ENCODE measurements at places on chromosomes 3 and 15.

DNA sequence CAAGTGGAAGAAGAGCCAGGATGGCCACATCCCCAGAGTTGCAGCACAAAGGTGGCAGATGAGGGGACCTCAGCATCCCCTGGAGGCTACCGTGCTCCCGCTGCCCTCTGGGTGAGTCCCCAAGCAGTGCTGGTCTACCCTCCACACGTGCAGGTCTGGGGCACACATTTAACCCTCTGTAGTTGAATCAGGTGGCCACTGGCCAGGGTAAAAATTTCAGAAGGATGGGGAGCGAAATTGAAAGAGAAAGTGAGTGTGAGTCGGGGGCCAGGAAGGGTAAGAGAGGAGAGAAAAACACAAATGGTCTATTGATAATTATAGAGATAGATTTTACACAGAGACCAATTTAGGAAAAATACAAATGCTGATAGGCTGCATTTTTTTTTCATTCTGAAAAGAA lies 139.5 kb upstream of the EIF1B start:
- DNase-seq, result no peak

DNA sequence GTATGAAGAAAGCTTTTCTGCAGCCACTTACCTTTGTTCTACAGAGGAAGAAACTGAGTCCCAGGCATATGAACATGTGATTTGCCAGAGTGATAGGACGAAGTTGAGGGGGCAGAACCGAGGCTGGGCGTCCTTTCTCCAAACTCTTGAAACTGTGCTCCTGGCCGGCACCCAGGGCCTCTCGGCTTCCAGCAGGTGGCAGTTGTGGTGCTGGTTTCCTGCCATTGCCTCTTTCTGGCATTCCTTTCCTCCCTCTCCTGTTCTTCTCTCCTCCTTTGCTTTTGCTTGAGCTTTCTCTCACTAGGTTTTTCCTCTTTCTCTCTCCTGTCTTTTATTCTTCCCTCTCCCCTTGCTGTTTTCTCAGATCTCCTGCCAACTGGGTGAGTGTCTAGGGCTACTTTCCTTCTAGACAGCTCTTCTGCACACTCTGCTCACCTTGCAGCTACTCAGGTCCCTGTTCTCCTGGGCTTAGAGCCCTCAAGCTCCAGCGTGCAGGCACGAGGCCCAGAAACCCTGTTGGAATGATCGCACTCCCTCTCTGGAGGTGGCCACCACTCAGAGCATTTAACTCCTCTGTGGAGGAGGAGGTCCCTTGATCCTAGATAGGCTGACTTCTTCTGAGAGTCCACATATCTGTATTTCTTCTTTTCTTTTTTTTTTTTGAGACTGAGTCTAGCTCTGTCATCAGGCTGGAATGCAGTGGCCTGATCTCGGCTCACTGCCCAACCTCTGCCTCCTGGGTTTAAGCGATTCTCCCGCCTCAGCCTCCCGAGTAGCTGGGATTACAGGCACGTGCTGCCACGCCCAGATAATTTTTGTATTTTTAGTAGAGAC lies 26.2 kb downstream of the TRAK1 start:
- no peak for DNase-seq

GRCh38 chr3:146498002-146498736 lies 28.8 kb upstream of the PLSCR2 start:
- DNase-seq, result no peak

- no peak for DNase-seq
Observed at GRCh38 chr15:63203451-63204090, 14.2 kb downstream of the RAB8B start.

Measured in nucleus accumbens (tissue), 56 donors.